ENCODE measurements at places on chromosomes 5 and 9.
A peak's percentile ranks its signal among the peaks of the same experiment; 100 is the strongest.

DNA sequence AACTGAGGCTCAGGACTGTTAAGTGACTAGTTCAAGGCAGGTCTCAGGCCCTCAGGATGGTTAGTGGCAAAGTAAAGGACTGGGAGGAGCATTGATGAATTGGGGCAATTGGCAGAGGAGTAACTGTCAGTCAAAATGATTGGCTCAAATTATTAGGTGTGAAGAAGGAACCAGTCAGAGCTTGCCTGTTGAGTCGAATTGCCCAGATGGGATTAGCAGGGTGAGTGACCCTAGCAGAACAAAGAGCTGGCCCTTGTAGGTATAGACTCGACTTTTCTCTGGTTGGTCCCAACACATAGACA lies 2.6 kb upstream of the NSD1 start:
- DNase-seq = no peak

- DNase-seq = no peak
Observed at GRCh38 chr5:168947212-168947868, 353.6 kb downstream of the SLIT3 start.

DNA sequence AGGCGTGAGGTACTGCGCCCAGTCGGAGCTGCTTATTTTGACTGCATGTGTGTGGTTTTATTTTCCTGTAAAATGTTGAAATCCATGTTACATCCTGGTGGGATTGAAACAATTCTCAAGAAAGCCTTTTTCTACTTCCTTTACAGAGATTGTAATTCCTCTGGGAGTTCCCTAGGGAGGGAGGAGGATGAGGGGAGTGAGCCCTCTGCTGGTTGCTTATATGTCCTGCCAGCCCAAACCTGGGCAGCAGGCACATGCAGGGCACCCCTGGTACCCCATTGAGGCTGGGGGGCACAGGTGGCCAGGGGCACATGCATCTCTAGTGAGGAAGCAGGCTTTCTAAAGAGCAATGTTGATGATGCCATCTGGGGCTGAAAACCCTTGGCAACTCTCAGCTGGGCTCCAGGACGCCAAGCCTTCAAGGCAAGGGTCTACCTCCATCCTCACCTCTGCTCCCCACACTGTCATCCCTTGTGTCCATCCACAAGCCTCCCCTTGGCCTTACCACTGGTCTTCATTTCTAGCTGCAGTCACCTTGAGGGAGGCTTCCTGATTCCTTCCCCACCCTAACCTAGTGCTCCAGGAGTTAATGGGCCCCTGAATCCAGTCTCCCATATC lies 84.7 kb upstream of the TNFSF8 start:
- DNase-seq = no peak

DNA sequence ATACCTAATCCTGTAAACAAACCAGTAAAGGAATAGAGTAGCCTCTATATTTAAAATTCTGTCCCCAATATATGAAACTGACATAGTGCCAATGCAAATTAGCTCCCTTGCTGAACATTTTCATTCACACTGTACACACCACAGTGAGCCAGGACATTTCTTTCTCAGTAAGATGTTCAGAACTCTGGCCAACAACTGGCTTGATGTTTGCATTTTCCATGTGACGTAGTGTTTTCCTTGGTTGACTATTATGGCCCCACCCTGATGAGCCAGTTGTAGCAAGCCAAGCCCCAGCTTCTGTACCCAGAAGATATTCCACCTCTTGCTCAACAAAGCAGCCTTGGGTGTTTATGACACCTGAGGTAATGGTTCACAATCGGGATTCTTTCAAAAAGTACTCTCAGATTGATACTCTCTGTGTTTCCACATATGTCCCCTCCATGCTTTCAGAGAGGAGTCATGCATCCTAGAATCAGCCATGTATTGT lies 17.7 kb upstream of the ANXA1 start:
- peak; percentile 98 for DNase-seq

DNA sequence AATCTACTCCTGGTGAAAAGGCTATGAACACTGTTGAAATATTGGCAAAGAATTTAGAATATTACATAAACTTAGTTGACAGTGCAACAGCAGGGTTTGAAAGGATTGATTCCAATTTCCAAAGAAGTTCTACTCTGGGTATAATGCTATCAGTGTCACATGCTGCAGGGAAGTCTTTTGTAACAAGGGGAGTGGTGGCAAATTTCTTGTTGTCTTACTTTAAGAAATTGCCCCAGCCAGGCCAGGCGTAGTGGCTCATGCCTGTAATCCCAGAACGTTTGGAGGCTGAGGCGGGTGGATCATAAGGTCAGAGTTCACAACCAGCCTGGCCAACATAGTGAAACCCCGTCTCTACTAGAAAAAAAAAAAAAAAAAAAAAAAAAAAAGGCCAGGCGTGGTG lies 86.3 kb upstream of the OTULINL start:
- no peak for DNase-seq

DNA sequence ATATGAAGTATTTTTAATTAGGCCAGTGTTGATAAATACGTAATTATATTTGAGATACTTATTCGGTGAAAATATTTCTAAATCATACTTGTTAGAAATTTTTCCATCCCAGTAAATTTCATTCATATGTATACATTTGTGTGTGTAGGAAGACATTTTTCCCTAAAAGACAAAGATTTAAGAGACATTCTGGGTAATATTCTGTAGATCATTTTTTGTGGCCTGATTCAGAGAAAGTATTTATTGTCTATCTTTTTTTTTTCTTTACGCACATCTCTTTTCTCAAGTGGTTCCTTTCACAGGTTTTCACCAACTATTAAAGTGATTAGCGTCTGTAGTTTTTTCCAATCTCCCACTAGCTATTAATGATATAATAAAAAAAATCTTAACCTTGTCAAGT lies 224.1 kb downstream of the MEF2C start:
- DNase-seq = no peak

DNA sequence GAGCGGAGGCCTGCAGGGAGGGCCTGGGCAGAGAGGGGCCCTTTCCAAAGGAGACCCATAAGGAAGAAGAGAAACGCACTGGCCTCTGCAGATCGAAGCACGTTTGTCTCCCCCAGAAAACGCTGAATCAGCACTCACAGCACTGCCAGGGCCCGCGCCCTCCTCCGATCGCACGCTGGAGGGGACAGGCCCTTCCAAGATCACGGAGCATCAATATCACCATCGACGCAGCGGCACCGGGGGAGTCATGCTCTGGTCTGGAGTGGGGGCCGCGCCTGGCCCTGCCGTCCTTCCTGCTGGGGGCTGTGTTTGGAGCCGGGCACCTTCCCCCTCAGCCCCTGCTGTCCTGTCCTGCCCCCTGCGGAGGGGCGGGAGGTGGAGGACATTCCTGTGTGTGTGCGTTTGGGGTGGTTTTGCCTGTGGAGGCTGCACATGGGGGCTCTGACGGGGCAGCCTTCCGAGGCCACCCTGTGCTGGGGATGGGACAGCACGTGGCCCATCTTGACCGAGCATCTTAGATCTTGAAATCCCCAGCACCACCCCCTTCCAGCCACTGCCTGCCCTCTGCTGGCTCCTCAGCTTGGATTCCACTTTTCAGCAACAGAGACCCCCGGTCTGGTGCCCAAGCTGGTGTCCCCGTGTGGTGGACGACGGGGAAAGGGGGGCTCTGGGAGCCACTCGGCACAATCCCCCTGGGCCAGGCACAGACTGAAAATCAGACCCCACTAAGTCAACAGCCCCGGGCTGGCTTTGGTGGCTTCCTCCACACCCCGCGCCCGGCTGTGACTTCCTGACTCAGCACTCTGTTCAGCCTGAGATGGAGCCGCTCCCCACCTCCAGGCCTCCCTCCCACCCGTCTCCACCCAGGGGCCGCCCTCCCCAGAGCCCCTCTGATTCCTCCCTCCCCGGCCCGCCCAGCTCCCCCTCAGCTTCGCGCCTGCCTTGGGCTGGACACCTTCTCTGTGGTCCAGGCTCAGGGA lies 8.3 kb downstream of the TMEM250 start:
- DNase-seq = no peak

DNA sequence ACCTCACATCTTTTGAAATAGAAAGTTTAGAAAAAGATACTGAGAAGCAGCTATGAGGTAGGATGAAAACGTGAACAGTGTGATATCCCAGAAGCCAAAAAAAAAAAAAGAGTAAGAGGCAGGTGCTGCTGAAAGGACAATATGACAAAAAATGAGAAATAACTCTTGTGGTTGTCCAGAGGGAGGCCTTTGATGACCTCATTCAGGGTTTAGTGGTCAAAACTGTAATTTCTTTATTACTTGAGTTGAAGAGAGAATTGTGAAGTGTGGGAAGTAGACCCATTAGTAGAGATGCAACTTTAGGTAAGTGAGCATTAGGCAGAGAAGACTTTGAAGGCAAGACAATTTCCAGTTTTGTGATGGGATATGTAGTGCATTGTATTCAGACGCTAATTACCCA lies 1306.3 kb upstream of the ACO1 start:
- no peak for DNase-seq

DNA sequence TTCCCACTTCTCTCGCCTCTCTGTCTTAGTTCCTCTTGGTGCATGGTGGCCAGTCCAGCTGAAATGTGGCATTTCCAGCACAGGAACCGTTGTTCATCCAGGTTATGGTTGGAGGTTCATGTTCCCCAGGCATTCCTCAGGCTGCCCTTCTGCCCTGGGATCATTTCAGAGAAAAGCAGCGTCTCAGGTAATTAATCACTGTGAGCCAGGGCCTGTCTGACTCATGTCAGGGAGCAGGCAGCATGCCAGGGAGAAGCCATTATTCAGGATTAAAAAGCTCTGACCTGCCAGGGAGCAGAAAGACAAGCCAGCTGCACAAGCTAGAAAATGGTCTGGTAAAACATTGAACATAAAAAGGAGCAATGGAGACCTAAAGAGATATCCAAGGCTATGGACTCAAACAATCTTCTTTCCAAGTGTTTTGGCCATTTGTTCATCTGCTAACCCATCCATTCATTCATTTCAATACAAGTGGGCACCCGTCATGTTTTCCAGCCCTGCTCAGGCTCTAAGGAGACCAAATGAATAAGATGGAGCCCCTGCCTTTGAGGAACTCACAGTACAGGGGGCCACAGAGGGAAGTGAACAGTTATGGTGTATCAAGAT lies 241.4 kb downstream of the DRD1 start:
- peak; percentile 27 for DNase-seq

DNA sequence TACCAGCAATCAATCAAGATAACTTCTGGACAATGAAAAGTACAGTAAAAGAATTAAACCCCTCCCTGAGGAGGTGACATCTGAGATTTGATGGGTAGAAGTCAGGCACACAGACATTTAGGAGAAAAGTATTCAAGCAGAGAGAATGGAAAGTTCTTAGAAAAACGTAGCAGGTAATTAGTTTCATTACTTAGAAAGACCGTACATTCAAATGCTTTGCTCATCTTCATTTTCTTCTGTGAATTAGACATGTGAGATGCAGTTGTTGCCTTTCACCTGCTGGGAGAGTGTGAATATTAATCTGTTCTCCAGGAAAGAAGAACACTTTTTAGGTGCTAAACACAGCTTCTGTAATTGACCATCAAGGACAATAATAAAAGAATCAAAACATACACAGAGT lies 71.3 kb upstream of the PPP1R2B start:
- no peak for DNase-seq

- DNase-seq = no peak
Observed at GRCh38 chr9:12538842-12539579, 154.2 kb upstream of the TYRP1 start.

GRCh38 chr9:87255431-87256155 lies 242.1 kb upstream of the DAPK1 start:
- no peak for DNase-seq

- no peak for DNase-seq
Observed at GRCh38 chr9:105360344-105360743, 87.5 kb upstream of the FSD1L start.

Measured in epithelial cell of prostate (primary cell).